ENCODE measurements at places on chromosomes 16 and 17.

GRCh38 chr17:36674278-36674650, 72.9 kb downstream of the MRM1 start:
- DNase-seq, result no peak

DNA sequence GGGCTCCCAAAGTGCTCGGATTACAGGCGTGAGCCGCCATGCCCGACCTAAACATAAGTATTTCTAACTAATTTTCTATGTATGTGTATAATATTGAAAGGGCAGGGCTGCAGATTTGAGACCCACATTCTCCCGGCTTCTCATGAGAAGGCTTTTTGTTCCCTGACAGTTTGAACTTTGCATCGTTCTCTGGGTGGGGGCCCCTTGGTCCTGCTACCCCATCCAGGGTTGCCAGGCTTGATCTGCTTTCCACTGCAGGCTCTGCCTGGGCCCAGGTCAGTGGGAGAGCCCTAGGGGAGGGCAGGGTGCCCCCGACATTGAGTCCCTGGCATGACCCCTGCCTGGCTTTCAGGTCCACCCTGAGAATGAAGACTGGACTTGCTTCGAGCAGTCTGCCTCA, 32.3 kb downstream of the SEC14L5 start:
- no peak for DNase-seq

- no peak for DNase-seq
These were observed 24.0 kb upstream of the SREBF1 start for GRCh38 chr17:17860766-17861107.

- no peak for DNase-seq
These were observed 37.7 kb upstream of the PHLPP2 start for GRCh38 chr16:71762186-71762585.

DNA sequence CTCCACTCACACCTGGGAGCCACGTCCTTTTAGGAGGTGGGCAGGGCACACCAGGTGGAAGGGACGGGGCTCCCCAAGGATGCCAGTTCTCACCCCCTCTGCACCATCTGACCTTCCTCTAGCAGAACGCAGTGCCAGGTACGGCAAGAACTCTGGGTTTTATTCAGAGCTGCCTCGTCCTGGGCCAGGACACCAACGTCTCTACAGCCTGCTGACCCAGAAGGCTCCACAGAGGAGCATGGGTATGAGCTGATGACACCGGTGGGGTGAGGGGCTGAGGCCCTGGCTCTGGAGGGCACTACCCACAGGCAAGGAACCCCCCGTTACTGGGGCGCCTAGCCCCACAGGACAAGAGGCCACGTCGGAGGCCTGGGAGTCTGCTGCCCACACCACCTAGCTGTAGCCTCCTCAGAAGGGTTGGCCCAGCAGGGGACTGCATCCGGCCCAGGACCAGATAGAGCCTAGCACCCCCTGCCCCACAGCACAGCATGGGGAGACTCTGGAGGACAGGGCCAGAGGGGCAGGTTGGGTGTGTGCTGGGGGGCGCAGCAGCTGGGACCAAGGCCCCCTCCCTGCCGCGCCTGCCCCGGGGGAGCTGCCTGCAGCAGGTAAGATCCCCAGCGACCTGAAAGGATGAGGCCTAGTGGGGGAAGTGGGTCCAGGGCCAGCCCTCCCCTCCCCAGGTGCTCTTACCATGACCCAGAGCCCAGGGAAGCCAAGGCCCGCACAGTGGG, 13.9 kb downstream of the BCAR1 start:
- no peak for DNase-seq

DNA sequence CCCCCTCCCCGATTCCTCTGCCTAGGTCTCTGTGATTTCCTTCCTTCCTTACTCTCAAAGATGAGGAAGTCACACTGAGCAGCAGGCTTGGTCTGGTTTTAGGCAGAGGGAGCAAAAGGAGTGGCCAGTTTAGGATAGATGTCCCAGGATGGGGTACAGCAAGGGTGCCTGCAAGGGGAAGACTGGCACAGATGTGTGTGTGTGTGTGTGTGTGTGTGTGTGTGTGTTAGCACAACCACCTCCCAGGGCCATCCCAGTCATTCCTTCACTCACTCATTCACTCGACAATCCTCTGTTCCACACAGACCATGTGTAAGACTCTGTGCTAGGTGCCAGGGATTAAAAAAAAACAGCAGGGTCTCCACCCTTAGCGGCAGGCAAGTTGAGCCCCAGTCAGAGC, 35.9 kb downstream of the TMEM132E start:
- DNase-seq, result no peak

DNA sequence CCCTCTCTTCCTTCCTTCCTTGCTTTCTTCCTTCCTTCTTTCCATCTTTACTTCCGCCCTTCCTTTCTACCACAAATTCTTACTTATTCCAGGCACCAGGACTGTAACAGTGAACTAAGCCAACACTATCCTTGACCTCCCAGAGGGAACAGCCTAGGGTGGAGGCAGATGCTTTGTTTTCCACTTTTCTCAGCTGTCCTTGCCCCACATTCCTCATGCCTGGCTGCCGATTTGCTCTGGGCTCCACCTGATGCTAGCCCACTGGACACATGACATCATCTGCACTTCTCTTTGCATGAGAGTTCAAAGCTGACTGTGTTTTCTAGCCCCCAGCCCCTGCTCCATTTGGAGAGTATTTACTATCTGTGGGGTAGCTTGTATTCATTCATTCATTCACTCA, 283.0 kb downstream of the MAF start:
- no peak for DNase-seq

DNA sequence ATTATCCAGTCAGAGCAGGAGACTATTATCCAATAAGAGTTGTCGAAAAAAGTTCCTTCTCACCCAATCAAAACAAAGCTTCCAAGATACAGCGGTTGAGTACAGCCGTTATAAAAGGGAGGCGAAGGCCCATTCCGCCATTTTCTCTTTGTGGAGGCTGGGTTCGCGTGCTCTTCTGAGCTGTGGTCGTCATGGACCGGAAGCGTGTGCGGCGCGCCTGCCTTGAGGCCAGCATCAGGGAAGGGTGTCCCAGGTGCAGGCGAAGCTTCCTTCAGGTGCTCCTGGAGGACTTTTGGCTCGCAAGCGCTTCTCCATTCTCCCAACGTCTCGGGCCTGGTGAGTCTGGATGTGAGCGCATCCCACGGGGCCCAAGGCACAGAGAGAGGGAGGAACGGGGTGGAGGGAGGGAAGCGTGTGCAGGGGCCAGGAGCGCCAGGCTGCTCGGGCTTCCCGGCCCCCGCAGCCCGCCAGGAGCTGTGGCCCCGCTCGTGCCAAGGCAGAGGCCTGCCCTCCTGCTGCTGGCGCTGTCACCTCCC, 99.2 kb downstream of the GOSR1 start:
- no peak for DNase-seq

GRCh38 chr17:79926605-79927135, 87.4 kb upstream of the CBX4 start:
- DNase-seq, result no peak

- no peak for DNase-seq
These were observed at the start of gene PPY for GRCh38 chr17:43942051-43942685. Gene PPY, minus strand, starts transcription at chr17:43942476. Its CDS starts 822 bp downstream, at chr17:43941654.

- no peak for DNase-seq
These were observed 97.8 kb upstream of the CORO6 start for GRCh38 chr17:29720551-29720950.

DNA sequence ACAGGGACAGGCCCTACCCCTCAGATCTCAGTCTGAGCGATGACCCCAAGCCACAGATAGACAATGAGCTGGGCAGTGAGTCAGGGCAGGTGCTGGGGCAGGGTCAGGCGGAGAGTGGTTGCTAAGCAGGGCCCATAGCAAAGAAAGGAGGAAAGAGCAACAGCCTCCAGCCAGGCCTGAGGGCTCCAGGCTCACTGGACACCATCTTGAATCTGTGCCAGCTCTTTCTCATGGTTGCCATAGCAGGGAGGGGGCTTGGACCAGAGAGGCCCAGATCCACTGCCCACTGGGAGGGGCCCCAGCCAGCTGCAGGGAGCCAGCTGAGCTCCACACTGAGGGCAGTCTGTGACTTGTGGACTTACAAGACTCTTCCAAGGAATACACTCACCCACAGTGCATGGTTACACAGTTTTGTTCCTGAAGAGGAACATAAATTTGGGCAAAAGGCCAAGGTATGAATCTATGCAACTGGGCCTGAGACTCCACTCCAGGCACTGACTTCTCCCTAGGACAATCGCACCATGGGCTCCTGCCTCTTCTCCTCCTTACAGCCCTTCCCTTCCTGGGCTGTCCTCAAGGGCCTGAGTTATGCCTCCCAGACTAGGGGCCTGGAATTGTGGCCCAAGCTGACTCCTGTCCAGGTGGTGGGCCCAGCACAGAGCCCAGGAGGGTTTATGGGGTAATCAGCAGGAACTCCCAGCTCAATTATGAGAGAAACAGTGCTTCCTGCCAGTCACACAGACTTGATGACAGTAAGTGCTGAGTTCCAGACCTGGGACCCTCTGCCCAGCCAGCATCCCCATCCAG, 59.9 kb downstream of the BEAN1 start:
- peak; percentile 25 for DNase-seq

GRCh38 chr17:3015890-3016289, 47.5 kb downstream of the OR1D5 start:
- DNase-seq, result no peak

Measured in NCI-H446 (cell line).